ENCODE measurements at places on chromosomes 7 and 10. TPM values are rescaled to one million over a fixed set of nuclear protein-coding genes. Genes with fewer than 3 reads are reported as not detected.
A peak's percentile ranks its signal among the peaks of the same experiment; 100 is the strongest.

DNA sequence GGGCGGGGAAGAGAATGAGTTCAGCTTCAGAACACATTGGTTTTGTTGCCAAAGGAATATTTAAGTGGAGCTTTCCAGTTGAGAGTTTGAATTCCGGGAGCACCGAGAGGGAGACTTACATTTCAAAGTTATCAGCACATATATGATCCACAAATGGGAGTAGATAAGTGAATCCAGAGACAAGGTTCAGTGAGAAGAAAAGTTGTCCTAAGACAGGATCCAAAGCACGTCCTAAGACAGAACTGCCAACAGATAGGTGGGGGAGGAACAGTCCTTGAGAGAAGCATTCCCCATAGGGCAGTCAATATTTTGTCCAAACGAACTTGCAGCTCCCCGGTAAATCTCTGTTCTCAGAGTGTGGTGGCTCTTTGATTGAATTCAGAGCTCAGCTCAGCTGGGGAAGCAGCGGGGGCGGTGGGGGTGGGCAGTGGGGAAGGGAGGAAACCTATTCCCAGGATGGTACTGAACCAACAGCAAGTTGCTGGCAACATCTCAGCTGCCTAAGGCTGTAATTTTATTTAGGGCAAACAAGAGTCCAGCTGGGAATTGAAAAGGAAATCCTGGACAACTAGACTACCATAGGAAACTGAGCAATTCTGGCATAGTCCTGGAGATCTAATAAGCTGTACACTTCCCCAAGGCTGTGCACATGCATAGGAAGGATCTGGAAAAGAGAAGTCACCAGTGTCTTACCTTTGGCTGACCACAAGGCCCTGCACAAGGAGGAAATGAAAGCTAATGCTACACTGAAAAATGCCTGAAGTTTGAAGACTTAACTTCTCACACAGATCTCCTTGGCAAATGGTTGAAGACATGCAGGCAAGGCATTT is 94.2 kb upstream of the CXCL12 start:
- no peak for DNase-seq

DNA sequence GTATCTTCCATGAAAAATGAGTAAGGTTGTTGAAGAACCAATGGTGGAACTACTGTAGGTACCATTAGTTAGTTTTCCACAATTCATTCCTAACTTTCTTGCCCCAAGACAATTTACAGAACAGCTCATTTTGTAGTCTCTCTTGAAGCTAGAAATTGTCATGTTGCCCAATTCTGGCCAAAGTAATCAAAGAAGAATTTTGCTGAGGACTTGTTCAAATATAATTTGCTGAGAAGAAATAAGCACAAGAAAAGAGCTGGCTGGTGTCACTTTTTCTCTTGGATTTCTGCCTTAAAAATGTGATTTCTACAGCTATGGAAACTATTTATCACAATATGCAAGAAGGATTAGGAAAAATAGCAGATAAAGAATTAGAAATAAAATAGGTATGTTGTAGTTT is 199.2 kb upstream of the SEMA3A start:
- peak; percentile 49 for DNase-seq

DNA sequence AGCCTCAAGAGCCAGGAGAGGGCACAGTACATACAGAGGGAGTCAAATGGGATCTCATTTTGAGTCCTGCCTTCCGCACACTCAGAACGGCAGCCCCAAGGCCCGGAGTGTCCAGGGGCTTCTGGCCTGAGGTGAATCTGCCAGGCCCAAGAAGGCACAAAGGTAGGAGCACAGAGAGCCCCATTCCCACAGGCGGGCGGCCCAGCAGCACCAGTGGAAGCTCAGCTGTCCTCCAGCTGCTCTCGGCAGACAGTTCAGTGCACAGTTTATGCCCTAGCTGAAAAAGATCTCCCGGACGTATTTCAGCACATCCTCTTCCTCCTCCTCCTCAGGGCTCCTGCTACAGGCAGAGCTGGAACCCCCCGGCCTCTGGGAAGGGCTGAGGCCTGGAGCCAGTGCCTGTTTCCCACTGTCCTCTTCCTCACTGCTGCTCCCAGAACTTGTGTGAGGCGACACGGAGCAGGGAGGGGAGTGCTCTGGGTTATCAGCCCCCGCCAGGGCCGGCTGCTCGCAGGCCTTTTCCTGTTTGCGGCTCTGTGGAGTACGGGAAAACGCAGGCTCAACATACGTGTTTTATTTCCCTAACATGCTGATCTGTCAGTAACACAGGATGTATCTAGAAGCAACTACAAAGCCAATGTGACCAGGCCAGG is 4.0 kb downstream of the CYREN start:
- no peak for DNase-seq

DNA sequence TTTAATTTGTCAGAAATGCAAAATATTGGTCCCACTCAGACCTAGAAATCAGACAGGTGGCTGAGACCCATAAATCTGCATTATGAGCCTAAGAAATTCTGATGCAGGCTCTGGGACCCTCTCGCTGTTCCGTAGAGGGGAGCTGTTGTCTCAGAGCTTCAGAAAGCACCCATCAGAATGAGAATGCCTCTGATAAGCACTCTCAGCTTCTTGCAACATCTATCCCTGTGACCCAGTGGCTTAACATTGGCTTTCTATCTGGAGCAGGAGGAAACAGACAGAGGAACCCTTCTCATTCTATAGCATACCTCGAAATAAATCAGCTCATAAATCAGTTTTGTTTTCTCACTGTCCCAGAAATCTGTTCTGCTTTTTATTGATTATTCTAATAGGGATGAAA is 184.6 kb upstream of the SP4 start:
- no peak for DNase-seq

DNA sequence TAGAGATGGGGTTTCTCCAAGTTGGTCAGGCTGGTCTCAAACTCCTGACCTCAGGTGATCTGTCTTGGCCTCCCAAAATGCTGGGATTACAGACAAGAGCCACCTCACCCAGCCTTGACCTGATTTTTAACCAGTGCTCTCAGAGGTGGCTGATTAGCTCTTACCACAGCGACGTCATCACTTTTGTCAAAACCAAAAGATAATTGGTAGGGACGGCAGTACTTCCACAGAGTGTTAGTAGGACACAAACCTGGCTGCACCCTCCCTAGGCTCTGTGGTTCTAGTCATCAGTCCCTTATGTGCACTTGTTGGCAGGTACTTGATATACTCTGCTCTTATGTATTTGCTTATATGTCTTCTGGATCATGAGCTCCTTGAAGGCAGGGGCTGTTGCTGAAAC is 74.0 kb downstream of the GPR141 start:
- no peak for DNase-seq

- no peak for DNase-seq
These were observed 591.1 kb downstream of the PTPRN2 start for GRCh38 chr7:157996359-157997079.

DNA sequence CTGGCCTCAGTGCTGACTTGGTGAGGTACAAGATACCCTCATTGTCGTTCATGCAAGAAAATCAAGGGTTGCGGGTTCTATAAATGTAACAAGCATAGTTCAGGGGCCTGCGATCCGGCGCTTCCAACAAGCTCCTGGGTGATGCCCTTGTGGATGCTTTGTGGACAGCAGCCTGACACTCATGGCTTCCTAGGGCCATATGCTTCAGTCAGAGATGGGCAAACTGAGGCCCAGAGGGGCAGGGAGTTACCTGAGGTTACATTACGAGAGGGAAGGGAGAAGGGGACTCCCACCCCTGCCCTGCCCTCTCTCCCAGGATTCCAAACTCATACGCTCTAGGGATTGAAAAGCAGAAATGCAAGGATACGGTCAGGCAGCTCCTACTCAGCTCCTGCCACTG is 296.3 kb upstream of the ZMIZ1 start:
- DNase-seq = no peak

DNA sequence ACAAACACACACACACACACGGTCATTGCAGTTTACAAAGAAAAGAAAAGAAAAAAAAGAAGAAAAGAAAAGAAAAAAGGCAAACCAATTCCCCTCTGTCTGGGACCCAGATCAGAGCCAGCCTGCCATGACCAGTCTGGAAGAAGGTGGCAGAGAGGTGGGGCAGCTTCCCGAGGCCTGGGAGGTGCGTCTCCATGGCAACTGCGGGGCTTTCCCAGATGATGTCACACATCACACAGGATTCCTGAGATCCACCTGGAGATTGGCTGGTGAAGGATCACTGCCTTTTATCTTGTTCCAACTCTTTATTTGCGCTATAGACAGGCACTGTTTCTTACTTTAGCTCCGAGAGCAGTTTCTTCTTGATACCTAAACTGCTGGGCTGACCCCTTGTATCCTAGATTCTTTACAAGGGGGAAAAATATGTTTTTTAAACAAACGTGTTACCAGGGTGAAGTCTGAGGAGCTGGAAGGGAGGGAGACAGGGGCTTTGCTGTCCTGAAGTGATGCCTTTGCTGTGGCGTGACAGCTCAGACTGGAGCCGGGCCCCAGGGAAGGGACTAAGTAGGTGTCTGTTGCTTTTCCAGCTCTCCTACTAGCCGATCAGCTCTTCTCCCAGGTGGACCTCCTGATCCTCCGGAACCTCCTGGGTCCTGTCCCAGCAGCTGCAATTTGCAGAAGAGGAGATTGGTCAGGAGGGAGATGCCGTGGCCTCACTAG is 298.5 kb downstream of the KLF6 start:
- DNase-seq = peak; percentile 67

DNA sequence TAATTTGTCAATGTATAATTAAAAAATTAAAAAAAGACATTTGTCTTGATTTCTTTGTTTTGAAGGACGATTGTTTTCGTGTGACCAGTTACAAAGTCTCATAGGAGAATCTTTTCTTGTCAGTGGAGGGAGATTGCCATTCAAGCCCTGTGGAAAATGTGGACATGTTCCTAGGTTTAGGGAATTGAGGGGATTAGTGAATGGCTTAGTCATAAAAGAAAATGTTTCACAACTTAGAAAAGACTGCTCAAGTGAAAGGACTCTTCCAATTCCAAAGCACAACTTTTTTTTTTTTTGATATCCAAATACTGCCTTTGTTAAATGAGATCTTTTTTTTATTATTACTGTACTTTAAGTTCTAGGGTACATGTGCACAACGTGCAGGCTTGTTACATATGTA is 140.7 kb upstream of the HABP2 start:
- no peak for DNase-seq

GRCh38 chr7:64887756-64888508 is 15.1 kb upstream of the ZNF273 start:
- DNase-seq = no peak

DNA sequence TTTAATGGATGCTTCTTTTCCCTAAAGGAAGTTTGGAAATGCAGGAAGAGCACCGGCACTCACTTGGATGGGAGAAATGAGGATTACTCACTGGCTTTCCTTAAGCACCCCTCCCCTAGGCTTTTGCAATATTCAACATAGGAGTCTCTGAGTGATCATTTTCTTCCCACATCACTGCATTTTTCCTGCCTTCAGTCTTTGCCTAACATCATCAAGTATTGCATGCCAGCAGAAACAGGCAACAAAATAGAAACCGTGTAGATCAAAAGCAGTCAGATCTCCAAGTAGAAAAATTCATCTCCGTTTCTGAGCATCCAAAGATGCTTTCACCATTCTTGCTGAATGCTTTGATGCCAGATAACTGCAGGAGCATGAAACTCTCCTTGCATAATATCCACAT is 119.9 kb downstream of the ADCYAP1R1 start:
- DNase-seq = no peak

GRCh38 chr10:1141701-1142100 is 85.5 kb downstream of the WDR37 start:
- DNase-seq = no peak

DNA sequence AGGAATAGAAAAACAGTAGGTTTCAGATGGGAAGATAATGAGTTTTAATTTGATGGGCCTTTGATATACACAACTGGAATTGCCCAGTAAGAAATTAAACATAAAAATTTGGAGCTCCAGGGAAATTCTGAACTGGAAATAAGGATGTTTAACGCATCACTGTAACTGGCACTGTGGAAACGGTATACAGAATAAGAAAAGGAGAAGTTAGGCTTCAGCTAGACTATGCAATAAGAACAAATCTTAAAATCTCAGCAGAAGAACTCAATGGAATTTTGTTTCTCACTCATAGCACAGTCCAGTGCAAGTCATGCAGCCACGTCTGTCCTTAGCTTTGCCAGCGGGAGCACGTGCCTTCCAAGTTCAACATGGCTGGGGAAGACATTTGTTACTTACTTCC is 52.9 kb upstream of the FGL2 start:
- DNase-seq = no peak

DNA sequence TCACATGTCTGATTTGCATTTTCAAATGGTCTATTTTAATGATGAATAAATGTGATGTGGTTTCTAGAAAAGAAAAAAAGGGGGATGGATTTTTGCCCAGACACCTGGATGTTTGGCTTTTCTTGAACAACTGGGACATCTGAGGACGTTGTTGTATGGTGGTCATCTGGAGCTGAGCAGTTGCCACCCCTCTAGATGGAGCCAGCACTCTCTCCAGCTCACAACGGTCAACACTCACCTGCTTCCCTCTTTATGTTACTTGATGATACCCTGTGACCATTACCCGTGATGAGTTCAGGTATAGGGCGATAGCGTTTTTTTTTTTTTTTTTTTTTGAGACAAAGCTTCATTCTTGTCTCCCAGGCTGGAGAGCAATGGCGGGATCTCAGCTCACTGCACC is 30.1 kb upstream of the PAXIP1 start:
- no peak for DNase-seq

GRCh38 chr10:30448092-30448491 is 14.1 kb downstream of the MAP3K8 start:
- DNase-seq = no peak

Gene ABLIM1
- 70.0 TPM for total RNA-seq

Gene GRM8
- 2.2 TPM for total RNA-seq

Gene HOXA4
- total RNA-seq = not detected

Gene ACTR3C
- 0.25 TPM for total RNA-seq

Gene KCND2
- total RNA-seq = 0.30 TPM

Gene TEX36
- not detected for total RNA-seq

Gene AKR1E2
- total RNA-seq = 1.4 TPM
